Keratinocyte (primary cell): ENCODE measurements at places on chromosomes 12 and 14. TPM values are rescaled to one million over a fixed set of nuclear protein-coding genes. Genes with fewer than 3 reads are reported as not detected.

DNA sequence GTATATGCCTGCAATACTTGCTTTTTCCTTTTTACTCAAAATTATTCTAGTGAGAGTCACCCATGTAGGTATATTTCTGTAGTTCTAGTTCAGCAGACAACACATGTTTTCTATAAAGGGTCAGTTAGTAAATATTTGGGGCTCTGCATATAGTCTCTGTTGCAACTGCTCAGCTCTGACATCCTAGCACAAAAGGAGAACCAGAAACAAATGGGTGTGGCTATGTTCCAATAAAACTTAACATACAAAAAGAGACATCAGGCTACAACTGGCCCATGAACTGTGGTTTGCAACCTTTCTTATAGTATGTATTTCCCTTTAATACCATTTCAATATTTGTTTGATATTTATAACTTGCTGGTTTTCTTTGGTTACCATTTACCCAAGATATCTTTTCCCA, 11.9 kb downstream of the NT5DC3 start:
- DNase-seq: no peak

DNA sequence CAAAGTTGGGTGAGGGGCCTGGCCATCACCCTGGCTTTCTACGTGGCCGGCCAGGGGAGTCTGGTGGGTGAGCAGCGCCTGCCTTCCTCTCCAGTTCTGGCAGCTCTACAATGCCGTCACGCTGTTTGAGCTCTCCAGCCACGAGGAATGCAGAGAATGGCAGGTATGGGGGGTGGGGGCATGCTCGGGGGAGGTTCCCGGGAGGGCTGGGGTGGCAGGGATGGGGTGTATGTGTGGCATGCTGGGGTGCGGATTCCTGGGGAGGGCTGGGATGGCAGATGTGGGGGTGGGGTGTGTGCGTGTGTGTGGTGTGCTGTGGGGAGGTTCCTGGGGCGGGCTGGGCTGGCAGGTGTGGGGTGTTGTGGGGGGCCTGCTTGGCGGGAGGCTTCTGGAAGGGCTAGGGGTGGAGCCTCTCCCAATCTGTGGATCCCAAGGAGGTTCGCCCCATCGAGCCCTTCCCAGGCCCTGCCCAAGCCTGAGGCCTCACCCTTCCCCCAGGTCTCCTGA, 18.5 kb downstream of the RHOF start:
- DNase-seq: no peak

DNA sequence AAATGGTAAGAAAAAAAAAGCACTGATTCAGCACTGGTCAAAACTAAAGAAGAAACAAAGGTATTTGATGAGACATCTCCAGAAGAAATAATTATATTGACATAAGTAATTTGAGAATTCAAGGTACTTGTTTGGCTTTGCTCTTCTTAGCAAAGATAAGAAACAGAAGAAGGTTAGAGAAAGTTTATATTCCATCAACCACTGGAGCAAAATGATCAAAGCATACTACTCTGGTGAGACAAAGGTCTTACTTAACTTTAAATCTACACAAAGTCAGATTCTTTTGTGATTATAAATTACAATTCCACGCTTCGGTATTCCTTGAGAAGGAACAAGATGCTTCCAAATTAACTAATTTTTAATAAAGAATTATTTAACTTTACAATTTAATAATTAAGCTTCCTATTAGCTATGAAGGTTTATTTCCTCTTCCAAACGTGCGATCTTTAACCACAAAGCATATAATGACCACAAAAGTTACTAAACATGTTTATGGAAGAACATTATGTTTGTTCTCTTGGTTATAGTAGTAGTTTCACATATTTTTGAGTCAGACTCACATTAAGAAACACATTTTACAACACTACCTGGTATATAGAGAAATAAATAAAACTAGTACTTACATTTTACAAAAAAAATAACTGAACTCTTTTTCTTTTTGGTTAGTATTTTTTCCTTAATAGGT, 53.4 kb downstream of the METTL25 start:
- no peak for DNase-seq

DNA sequence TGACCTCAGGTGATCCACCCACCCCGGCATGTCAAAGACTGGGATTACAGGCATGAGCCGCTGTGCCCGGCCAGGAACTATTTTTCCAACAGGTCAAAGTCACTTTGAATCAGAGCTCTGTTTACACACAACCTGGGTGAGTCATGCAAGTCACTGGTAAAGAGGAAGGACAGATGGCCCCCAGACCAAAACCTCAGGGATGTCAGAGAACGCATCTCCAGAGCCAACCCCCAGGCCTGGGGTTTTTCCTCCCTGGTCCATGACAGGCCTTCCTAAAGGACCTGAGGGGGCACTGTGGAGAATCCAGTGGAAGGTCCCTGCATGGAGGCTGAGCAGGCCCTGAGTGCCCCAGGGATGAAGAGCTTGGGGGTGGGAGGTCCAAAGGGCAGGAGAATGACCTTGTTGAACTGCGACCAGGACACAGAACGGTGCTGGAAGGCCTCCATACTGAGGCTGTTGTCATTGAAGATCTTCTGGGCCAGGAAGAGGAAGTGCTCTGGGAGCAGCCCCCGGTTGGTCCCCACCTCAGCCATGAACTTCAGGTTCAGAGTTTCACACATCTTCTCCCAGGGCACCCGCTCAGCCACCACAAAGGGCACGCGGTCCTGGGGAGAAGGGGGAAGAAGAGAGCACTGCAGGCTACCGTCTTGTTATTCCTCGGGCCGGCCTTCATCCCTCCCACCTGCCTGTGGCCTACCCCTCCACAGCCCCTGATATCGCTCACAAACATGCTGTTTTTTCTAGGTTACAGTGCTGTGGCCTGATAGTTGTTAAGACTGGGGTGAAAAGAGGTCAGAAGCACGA, 9.1 kb downstream of the STAT6 start:
- no peak for DNase-seq

DNA sequence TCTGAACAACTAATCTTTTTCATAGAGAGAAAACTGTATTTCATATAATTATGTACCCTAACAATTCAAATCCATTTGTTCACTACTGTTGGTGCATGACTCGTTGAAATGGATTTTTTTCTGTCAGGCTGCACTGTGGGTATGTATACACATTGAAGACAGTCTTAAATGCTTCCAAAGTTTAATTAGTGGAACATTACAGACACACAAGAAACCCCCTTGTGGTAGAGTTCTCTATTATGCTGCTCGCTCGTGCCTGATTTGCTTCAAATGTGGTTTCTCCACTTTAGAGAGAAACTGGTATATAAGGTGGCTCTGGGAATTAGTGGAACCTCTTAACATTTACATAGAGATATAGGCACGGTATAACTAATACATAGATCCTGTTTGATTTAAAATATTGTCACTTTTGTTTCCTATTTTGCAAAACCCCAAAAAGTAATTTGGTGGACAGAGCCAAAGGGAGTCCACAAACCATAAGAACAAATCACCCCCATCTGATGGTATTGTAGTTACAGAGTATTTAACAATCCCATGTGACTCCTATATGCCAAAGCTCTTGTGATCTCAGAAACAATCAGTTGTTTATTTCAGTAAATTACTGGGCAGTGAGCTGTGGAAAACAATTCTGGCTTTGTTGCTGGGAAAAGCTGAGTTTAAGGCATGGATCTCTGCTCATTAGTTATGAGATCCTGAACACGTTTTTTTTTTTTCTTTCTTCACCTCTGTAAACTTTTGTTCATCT, 159.5 kb downstream of the BRMS1L start:
- no peak for DNase-seq

DNA sequence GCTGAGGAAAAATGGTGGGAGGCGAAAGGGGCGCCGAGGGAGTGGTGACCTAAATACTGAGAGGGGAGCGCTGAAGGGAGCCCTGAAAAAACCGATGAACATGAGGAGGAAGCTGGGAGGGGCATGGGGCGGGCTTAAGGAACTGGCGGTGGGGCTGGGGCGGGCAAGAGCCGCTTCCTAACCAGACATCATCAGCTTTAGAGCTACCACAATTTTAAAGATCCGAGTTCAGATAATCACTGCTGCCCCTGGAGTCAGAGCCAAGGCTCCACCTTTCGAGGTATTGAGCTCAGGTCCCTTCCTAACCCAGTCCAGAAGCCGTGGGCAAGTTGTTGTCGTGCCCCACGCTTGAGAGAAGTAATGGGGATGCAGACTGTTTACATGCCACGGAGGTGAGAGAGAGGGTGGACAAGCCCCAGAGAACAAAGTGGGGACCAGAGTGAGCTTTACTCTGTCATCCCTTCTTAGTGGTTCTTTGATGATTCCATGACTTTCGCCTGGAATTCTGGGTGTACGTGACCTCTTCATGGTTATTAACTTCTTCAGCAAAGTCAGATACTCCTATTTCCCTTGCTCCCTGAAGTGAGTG, 393 bp downstream of the ORMDL2 start:
- no peak for DNase-seq

- no peak for DNase-seq
Observed at GRCh38 chr12:111313833-111314259, 55.0 kb downstream of the PHETA1 start.

- DNase-seq: no peak
Observed at GRCh38 chr12:34299802-34300193, 277.5 kb downstream of the ALG10 start.

GRCh38 chr12:124616394-124617221, 49.2 kb upstream of the NCOR2 start:
- peak; percentile 92 for DNase-seq

GRCh38 chr12:92234533-92234932, 88.9 kb upstream of the BTG1 start:
- no peak for DNase-seq

- no peak for DNase-seq
Observed at GRCh38 chr12:131578828-131579470, 131.9 kb upstream of the SFSWAP start.

GRCh38 chr12:48121522-48121921, 2.4 kb downstream of the PFKM start:
- DNase-seq: no peak

DNA sequence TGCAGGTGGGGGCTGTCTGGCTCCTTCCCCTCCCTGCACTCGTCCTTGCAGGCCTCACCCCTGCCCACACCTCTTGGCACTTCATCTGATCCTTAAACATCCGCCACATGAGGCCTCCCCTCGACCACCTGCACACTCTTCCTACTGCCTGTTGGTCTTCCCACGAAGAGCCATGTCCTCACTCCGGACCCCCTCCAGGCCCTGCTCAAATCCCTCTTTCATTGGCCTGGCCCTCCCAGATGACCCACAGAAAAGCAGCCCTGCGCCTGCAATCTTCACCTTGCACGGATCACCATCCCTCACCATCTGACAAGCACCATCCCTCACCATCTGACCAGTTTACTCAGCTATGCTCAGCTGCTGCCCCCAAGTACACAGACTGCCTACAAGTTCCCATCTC, 193.6 kb downstream of the BCL11B start:
- no peak for DNase-seq

DNA sequence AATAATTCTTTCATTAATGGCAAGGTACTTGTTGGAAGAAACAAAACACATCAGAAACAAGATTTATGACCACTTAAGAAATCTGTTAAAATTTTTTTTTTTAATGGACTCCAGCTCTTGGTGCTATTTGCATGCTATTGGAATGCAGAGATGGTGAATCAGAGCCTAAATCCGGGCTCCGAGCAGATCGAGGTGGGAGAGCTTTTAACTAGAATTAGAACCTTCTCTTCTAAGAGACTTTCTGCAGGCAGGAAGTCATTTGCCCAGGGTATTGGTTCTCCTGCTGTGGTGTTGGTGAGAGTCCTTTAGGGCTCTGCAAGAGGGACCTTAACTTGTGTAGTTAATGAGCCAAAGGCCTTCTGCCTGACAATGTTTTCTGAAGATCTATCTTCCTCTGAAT, 419.4 kb downstream of the SNAPC1 start:
- no peak for DNase-seq

GRCh38 chr14:93977790-93978581, 1.6 kb upstream of the ASB2 start:
- no peak for DNase-seq

GRCh38 chr14:30525833-30526232, 33.1 kb upstream of the G2E3 start:
- DNase-seq: no peak

DNA sequence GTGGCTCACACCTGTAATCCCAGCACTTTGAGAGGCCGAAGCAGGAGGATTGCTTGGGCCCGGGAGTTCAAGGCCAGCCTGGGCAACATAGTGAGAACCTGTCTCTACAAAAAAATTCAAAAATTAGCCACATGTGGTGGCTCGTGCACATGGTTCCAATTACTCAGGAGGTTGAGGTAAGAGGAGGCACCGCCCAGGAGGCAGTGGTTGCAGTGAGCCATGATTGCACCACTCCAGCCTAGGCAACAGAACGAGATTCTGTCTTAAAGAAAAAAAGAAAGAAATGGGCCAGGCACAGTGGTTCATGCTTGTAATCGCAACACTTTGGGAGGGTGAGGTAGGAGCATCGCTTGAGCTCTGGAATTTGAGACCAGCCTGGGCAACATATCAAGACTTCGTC, 33.5 kb downstream of the MAP1LC3B2 start:
- DNase-seq: no peak

DNA sequence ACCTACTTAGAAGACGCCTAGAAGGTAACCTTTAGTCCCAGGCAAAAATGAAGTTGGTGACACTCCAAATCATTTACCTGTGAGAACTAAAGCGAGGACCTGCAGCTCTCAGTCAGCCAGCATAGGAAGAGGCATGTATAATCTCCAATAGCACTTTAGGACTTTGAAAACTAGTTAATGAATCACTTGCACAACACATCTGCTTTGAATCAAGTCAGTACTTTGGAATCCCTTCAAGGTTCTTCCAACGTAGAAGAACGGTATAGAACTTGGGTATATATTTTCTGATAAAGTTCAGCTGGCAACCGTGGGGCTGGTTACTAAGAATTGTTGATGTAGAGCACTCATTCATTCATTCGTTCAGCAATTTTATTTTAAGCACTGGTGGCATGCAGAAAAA, 251.9 kb downstream of the TMEM132D start:
- no peak for DNase-seq

DNA sequence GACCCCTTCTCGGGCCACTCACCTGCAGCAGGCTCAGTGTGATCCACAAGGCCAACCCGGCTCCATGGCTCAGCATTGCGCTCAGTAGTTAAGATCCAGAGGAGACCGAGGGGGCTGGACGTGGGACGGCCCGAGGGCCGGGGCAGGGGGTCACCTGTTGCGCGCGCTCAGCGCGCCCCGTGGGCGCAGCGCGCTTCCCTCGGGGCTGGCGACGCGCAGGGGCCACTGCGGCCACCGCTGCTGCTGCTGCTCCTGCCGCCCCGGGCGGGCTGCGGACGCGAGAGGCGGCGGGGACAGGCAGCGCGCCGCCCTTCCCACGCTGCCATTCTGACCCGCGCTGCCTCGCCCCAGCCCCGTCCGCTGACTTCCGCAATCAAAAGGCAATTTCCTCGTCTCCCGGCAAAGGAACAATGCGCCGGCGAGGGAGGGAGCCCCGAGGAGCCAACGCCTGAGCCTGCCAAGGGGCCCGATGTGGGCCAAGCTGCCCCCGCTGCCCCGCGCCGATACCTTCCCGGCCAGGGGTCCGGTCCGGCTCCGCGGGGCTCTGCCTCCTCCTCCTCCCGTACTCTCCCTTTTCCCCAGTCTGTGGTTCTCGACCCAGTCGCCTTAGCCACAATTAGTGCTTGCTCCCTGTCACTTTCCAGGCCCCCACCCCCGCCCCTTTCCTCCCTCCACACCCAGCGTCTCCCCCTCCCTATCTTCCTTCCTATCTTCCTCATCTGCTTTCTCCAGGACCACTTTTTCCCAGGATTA, 27.3 kb downstream of the PTPRB start:
- DNase-seq: no peak

Gene MTHFD1
- polyA plus RNA-seq: 35.5 to 74.2 TPM (median 63.2 TPM) in 3 replicates

Gene VRTN
- not detected in 3 replicates for polyA plus RNA-seq

Gene SPIC
- polyA plus RNA-seq: not detected in 3 replicates

Gene IL26
- polyA plus RNA-seq: not detected in 3 replicates

Gene RERGL
- polyA plus RNA-seq: 0.15 to 0.20 TPM in 2 of 3 replicates, not detected in the other

Gene LRR1
- polyA plus RNA-seq: 10.9 to 22.7 TPM (median 14.1 TPM) in 3 replicates

Gene PPP1R1A
- polyA plus RNA-seq: not detected in 3 replicates

Gene CLMN
- 2.9 to 7.0 TPM (median 6.1 TPM) in 3 replicates for polyA plus RNA-seq

Gene MFAP5
- polyA plus RNA-seq: 295 to 394 TPM (median 317 TPM) in 3 replicates

Gene TAS2R9
- polyA plus RNA-seq: not detected in 3 replicates

Gene CYP27B1
- polyA plus RNA-seq: 19.0 to 40.5 TPM (median 33.6 TPM) in 3 replicates

Gene KCNC2
- polyA plus RNA-seq: not detected in 3 replicates
